ENCODE measurements at places on chromosomes 11 and 22.

- DNase-seq: no peak
These were observed 23.0 kb downstream of the MRPL48 start for GRCh38 chr11:73810637-73811036.

- peak; percentile 33 for DNase-seq
These were observed 47.1 kb upstream of the CTSC start for GRCh38 chr11:88384669-88385005.

- DNase-seq: no peak
These were observed 118.5 kb upstream of the LDLRAD3 start for GRCh38 chr11:35825386-35825785.

- DNase-seq: no peak
These were observed 17.6 kb downstream of the ALKBH8 start for GRCh38 chr11:107547961-107548360.

GRCh38 chr11:67493548-67494370, 10.9 kb downstream of the AIP start:
- no peak for DNase-seq

DNA sequence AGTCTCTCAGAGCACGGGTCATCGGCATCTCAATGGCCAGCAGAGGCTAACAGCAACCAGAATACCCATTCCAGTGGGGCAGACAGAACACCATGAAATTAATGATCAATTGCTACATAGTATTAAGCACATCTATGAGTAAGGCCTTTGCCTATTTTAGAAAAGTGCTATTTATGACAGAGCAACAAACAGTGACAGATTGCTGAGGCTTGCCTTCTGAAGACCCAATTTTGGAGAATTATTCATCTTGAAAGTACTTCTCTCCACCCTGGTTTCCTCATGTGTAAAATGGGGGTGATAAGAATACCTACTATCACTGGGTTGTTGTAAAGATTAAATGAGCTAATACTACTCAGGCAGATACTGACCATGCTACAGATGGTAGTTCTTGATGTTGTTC, 232.7 kb downstream of the TENM4 start:
- DNase-seq: no peak

- DNase-seq: peak; percentile 63
These were observed 98.9 kb downstream of the TRAF6 start for GRCh38 chr11:36411202-36411640.

GRCh38 chr22:37043828-37044538, 7.6 kb upstream of the KCTD17 start:
- peak; percentile 66 for DNase-seq

DNA sequence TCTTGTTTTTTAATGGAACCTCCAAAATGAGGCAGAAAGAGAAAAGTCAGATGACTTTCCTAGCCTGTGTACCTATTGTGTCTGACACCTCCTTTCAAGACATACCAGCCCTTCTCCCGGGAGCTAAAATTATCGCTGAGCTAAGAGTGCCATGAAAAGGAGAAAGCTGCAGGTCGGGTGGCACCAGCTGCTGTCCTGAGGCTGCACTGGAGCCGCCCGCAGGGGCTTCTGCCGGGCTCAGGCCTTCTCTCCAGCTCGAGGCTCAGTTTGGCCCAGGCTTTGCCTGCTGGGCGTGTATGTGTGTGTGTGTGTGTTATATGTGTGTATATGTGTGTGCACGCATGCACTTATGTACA, 27.7 kb upstream of the RAB1B start:
- DNase-seq: no peak

- DNase-seq: no peak
These were observed 4.1 kb downstream of the IGF2 start for GRCh38 chr11:2135018-2135569.

GRCh38 chr22:23512348-23512705, 67.8 kb downstream of the IGLL1 start:
- no peak for DNase-seq

GRCh38 chr11:2549491-2549875, 104.7 kb downstream of the KCNQ1 start:
- DNase-seq: no peak

DNA sequence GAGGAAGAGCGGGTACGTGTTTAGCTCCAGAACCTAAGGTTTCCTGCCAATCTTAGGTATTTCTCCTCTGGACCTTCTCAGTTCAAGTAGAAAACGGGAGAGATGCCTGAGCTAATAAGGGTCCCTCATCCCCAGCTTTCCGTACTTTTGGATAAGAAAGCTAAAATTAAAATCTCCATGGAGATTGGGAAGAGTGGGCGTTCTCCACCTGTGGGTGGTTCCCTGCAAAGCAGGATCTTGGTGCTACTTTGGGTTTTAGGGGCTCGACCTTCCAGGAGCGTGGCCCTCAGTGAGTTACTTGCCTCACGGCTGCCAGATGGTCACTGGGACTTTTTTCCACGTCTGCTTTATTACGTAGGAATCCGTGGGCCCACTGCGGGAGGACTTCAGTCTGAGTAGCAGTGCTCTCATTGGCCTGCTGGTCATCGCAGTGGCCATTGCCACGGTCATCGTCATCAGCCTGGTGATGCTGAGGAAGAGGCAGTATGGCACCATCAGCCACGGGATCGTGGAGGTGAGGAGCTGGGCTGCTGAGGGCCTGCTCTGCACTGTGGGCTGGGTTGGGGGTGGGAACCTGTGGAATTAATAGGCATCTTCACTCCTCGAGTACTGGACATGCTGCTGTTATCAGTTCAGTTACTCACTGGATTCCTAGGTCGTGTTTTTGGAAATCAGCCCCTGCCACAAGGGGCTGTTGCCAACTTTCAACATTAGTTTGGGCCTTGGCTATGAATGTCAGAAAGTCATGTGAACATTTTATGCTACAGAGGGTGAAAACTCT, 17.8 kb upstream of the ST14 start:
- no peak for DNase-seq

DNA sequence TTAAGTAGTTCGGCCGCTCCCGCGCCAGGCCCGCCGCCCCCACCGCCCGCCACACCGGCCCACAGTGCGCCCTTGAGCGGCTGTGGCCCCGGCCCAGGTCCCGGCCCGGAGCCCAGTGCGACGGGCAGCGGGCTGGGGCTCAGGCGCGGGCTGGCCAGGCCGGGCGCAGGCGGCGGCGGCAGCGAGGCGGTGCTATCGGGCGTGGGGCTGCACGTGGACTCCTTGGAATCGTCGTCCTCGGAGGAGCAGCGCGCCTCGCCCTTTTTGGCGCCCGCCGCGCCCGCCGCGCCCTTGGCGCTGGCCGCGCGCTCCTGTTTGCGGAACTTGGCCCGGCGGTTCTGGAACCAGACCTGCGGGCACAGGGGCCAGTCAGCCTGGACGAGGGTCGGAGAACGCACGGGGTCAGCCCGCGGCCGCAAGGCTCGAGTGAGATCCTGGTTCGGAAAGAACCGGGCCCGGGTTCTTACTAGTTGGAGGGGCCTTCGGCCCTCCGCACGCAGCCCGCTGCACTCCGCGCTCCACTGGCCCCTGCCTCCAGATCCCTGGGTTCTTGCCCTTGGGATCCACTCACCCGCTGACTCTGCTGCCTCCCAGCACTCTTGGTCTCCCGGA, 4.0 kb downstream of the PHOX2A start:
- no peak for DNase-seq

- no peak for DNase-seq
These were observed 14.5 kb upstream of the MRTFA start for GRCh38 chr22:40651057-40651456.

- peak; percentile 39 for DNase-seq
These were observed 2.7 kb downstream of the SIK3 start for GRCh38 chr11:117095284-117096161.

GRCh38 chr22:43066844-43067385, 22.3 kb downstream of the TTLL1 start:
- no peak for DNase-seq

DNA sequence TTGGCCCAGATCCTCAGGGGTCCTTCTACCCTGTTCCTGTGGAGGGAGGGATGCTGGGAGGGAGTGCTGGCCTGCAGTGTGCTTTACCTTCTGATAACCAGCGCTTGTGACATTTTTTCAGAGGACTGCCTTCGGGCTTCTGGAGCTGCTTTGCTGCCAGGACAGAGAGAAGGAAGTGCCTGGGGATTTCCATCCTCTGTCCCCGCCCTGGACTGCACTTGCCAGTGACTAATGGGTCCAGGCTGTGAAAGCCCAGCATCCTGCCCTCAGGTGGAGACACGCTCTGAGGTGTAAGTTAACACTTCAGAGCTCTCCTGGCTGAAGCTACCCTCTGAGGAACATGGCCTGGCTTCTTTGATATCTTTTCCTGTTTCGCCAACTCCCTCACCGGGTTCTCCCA, 158.7 kb upstream of the SYT13 start:
- DNase-seq: peak; percentile 4

DNA sequence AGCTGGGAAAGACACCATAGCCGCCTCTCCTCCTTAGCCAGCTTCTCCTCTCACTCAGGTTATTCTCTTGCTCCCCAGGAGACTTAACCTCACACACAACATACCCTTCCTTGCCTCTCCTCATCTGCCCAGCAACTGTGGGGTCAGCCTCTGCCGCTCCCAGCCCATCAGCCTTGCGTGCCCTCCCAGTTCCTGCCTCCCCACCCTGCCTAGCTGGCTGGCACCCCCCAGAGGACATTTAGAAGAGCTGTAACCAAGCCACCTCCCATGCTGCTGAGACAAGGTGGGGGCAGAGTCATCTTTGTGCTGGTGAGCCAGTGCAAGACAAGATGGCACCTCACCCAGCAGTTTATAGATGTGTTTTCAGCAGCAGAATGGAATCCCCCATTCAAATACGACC, 38.2 kb downstream of the TOM1 start:
- no peak for DNase-seq

DNA sequence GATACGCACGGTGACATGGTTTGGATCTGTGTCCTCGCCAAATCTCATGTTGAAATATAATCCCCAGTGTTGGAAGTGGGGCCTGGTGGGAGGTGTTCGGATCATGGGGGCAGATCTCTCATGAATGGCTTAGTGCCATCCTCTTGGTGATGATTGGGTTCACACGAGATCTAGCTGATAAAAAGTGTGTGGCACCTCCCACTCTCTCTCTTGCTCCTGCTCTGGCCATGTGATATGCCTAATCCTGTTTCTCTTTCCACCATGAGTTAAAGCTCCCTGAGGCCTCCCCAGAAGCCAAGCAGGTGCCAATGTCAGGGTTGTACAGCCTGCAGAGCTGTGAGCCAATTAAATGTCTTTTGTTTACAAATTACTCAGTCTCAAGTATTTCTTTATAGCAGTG, 303.1 kb upstream of the PLET1 start:
- no peak for DNase-seq

GRCh38 chr11:44652901-44653644, 73.7 kb upstream of the TSPAN18 start:
- no peak for DNase-seq

DNA sequence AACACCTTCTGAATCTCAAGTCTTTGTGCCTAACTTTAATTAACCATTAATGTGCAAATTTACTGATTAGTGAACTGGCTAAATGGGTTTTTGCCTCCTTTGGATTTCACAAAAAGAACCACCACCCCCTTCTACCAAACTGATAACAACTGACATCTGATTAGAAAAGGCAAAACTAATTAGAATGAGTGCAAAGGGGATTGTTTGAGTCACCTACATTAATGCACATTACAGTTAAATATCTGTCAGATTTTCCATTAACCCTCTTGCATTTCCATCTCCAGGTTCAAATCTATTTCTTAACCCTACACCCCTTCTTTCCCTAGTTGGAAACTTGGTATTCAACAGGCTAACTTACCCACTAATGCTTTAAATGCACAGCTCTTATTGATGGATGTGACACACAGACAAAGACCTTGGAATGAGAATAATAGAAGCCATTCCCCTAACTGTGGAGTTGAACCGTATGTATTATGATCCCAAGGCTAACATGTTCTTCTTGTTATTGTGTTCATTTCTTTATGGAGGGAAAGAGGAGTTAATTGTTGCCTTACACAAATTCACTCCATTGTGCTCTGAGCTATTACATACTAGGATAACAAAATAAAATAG, 161.5 kb upstream of the MTMR2 start:
- no peak for DNase-seq

DNA sequence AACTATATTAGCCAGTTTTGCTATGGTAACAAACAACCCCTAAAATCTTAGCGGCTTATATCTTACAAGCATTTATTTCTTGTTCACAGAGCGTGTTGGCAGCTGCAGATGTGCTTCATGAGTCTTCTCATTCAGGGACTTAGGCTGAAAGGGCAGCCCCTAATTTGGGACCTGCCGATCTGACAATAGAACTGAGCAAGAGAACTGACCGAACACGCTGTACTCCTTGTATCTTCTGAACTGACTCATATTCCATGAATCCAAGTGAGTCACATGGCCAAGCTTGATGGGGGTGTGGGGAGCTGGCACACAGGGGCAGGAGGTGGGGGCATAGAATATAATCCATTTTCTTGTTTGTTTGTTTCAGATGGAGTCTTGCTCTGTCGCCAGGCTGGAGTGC, 481.7 kb upstream of the CADM1 start:
- DNase-seq: no peak

DNA sequence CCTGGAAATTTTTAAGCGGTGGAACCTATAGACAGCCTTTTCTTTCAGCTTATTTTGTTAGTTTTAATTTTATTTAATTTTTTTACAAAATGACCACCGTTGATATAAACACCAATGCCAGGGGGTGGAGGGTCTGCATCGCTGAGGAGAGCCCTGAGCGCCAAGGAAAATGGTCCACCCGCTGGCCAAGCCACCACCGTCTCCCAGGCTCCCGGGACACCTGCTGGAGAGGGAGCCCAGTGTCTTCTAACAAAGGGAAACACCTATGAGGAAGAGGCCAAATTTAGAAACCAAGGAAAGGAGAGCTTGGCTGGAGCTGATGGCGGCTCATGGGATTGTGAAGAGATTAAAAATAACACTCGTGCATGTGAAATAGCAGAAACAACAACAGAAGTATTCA, 288 bp upstream of the KRTAP5-8 start:
- DNase-seq: no peak

- no peak for DNase-seq
These were observed 210.3 kb downstream of the DDX10 start for GRCh38 chr11:108875134-108875533.

DNA sequence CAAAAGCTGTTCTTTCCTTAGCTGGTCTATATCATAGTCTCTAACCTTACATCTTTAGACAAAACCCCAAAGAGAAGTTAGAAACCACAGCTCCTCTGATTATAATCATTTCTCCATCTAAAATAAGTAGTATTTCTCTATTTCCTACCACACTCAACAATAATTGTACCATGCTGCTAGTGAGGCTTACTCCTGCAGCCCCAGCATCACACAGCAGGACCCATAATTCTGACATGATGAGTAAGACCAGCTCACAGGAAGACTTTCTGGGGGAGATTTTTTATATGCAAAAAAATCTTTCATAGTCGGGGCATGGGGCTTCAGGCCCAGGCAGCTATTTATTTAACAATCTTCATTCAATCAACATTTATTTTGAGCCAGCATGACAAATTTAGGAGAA, 441.6 kb downstream of the DYNC2H1 start:
- DNase-seq: no peak

GRCh38 chr22:38221908-38222796, 20.4 kb downstream of the MAFF start:
- no peak for DNase-seq

DNA sequence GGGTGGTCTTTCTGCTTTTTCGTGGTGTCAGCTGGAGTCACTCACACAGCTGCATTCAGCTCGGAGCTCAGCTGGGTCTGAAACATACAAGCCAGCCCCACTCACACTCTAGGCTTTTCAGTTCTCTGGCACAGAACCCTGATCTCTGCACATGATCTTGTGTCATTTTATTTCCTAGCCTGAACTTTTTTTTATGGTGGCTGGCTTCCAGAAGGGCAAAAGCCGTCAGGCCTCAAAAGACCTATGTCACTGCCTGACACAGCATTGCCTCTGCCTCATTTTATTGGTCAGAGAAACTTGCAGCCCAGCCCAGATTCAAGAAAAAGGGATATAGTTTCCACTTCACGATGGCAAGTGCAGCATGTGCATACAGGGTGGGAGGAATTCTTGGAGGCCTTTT, 117.8 kb downstream of the NTM start:
- DNase-seq: no peak

GRCh38 chr11:23111527-23111926, 251.3 kb upstream of the CCDC179 start:
- DNase-seq: no peak

All from activated CD4-positive, alpha-beta T cell treated with anti-CD3 and anti-CD28 coated beads, Interleukin-2, Interleukin-4, amounts not matched to agents 100 ng/mL and 50 ng/mL, durations not matched to agents 16 hours and 8 hours (primary cell).